Inflammatory macrophage (primary cell): ENCODE measurements at places on chromosomes 5 and 9.
A peak's percentile ranks its signal among the peaks of the same experiment; 100 is the strongest.

GRCh38 chr9:27888661-27889295 is 315.5 kb upstream of the C9orf72 start:
- no peak for DNase-seq

- peak; percentile 80 for DNase-seq
Measured at GRCh38 chr5:109410389-109411148, 795 bp upstream of the PJA2 start.

DNA sequence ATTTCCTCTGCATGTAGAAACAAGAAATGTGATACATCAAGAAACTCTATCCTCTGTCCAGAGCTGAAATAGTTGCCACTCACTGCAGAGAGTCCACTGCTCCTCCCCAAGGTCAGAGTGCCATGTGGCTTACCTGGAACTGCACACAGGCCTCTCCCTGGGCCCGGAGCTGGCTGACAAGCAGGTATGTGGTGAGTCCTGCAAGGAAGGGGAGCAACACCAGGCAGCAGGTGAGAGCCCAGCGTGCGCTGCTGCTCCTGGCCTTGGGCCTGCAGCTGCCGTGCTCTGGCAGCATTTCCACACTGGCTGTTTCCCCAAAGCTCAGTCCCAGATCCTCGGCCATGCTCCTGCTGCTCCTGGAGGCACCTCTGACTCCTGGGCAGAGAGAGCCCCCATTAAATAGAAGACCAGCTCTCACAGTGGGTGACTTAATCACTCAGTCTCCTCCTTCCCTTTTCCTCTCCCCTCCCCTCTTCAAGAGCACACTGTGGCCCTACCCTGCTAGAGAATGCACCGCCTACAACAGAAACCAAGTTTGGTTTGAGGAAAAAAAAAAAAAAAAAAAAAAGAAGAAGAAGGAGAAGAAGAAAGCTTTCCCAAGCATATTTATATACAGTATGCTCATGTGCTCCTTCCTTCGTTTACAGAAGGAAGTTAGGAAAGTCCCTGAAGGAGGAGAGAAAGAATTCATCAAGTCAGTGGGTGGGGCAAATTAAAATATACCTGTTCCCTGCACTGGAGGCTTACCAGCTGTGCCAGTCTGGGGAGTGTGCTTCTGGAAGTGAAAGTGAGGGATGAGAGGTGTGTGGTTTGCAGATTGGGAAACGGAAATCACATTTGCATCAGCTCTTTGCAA is at the start of gene TNFSF15:
TSS of gene TNFSF15 (minus strand) at position 370 of the 856 bp plus-strand sequence. CDS start at position 343, 27 bp downstream.
- DNase-seq, result peak; percentile 86

DNA sequence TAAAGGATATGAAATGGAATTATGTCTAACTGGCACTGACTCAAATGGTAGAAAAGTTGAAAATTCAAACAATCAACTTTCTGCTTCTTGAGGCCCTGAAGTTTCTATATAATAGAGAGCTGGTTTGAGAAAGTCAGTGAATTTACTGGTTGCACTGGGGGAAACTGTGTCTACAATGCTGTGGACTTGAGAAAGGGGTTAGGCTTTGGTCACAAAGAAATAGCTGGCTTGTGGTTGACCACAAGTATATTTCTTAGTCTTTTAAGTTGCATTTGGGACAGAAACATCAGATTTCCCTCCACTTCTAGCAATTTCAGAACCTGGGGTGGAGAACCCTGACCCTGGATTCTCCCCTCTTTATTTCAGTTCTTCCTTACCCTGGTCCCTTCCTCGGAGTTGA is 192.6 kb upstream of the ACTBL2 start:
- no peak for DNase-seq

- DNase-seq, result no peak
Measured at GRCh38 chr5:124466011-124466410, 280.4 kb downstream of the ZNF608 start.

- DNase-seq, result peak; percentile 17
Measured at GRCh38 chr5:141192110-141192725, at the start of gene PCDHB10. Gene PCDHB10 (plus strand): TSS chr5:141192353. CDS start chr5:141192553, 200 bp downstream.

GRCh38 chr9:33227008-33227398 is 13.0 kb upstream of the SPINK4 start:
- DNase-seq, result peak; percentile 71

GRCh38 chr9:86902586-86902985 is 44.7 kb downstream of the GAS1 start:
- no peak for DNase-seq

- DNase-seq, result no peak
Measured at GRCh38 chr5:11452852-11453251, 451.4 kb downstream of the CTNND2 start.

- DNase-seq, result no peak
Measured at GRCh38 chr9:115649991-115650472, 503.6 kb upstream of the PAPPA start.

GRCh38 chr5:168198359-168198758 is 93.1 kb upstream of the WWC1 start:
- DNase-seq, result no peak

DNA sequence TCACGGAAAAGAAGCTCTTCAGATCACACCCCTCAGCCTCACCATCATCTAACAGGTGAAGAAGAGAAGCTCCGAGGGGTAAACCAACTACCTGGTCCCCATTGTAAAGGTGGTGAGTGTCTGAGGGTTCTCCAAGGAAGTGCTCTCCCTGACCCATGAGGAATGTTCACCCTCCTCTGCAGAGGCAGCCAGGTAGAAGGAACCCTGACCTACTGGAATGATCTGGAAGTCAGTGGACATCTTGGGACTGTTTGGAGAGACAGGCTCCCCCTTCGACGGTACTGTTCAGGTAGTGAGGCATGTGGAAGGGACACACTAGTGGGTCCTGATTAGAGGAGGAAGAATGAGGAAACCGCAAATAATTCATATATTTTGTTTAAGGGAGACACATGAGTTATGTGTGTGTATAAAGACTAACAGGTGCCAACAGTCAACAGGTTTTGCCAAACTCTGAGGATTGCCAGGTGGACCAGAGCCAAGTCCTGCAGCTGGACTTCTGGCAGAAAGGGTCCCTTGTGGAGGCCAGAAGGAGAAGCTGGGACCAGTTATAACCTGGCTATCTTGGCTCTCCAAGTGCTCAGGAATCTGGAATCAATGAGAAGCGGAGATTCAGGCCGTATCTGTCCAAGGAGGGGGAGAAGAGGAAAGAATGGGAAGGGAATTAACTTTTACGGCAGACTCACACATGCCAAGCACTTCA is 3.0 kb upstream of the ZBTB34 start:
- no peak for DNase-seq

- no peak for DNase-seq
Measured at GRCh38 chr9:89746385-89747116, 141.7 kb downstream of the GADD45G start.

DNA sequence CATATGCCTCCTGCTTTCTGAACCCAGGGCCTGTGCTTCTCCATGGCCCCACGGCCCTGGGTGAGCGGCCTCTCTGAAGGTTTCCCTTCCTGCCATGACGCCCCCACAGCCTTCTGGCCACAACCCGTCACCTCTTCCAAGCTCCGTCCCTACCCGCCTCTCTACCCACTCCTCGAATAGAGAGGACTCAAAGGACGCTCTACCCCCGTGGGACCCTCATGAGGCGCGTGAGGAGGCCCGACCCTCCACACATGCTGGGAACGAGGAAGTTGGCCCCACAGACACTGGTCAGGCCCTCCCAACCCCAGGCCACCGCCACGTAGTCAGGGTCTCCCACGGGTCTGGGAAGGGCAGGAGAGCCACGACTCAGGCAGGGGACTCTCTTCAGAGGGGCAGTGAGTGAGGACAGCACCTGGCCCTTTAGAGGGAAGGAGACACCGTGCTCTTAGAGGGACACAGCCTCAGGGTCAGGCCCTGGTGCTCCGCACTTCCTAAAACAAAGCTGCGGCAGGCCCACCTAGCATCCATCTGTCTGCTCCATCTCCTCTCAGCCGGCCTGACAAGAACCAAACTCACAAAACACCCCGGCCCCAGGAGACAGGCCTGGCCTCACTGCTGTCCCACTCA is 5.3 kb downstream of the BRD3 start:
- no peak for DNase-seq

GRCh38 chr9:15140051-15140450 is 167.0 kb downstream of the TTC39B start:
- no peak for DNase-seq

- no peak for DNase-seq
Measured at GRCh38 chr5:118996098-118996497, 7.8 kb upstream of the DTWD2 start.

- no peak for DNase-seq
Measured at GRCh38 chr5:60852940-60853339, 8.9 kb upstream of the ELOVL7 start.

DNA sequence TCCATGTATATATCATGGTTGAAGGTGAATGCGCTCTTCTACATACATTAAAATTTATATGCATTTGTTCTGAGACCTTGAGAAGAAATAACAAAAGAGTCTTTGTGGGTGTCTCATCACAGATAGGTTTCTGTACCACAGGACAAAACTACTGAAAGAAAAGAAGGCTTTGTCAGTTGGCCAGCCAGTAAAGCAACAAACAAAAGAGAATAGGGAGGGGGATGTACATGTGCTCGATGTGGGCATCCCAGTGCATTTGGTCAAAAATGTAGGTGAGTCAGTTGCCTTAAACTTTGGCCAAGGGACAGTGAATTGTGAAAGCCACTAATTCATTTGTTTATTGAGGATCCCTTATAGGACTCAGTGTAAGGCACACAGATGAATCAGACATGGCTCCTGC is 13.3 kb downstream of the RBM18 start:
- DNase-seq, result no peak
